Stimulated activated naive B cell treated with anti-CD40 and anti-IgM and Interleukin-4, amounts not matched to agents 10 μg/mL and 1 μg/mL and 100 μg/mL, for 72 hours (primary cell): ENCODE measurements at places on chromosomes 6 and 20.

- peaks cover 29% of the 10 kb centered on the region for H3K4me1 ChIP-seq
- peaks cover 25% of the 10 kb centered on the region for H3K36me3 ChIP-seq
- no peak overlapping the region for H3K4me3 ChIP-seq
- H3K27ac ChIP-seq: peak overlapping the region; percentile 89
- H3K27me3 ChIP-seq: no peaks in the 10 kb centered on the region
Observed at GRCh38 chr6:135008941-135009290, 45.7 kb downstream of the HBS1L start.

DNA sequence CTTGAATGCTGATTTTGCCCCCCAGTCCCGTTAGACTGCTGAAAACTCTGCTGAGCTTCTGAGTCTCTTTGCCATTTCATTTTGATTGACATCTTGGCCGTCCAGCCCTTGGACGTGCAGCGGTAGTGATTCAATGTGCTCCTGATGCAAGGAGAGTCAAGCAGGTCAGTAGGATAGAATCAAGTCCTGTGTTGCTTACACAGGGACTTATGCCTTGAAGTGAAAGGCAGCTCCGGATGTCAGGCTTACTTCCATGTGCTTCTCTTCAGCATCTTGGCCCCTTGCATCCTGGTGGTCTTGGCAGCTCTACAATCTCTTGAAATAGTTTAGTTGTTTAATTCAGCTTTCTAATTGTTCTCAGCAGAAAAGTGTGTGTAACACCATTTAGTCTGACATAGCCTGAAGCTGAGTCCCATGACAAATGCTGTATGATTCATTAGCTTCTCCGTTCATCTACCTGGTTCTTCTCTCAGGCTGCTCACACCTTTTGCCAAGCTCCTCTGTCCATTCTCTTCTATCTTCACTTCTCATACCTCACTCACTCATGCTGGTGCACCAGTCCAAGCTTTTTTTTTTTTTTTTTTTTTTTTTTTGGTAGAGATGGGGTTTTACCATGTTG lies 76.0 kb downstream of the EZR start:
- H3K27me3 ChIP-seq: no peaks in the 10 kb centered on the region
- peaks cover 20% of the 10 kb centered on the region for H3K36me3 ChIP-seq
- H3K4me1 ChIP-seq: no peaks in the 10 kb centered on the region
- no peak overlapping the region for H3K4me3 ChIP-seq
- no peak for DNase-seq

GRCh38 chr6:111276736-111277135 lies 189.4 kb downstream of the SLC16A10 start:
- no peak overlapping the region for H3K4me3 ChIP-seq
- no peak for DNase-seq
- H3K27me3 ChIP-seq: no peaks in the 10 kb centered on the region
- H3K4me1 ChIP-seq: peaks cover 2% of the 10 kb centered on the region
- peaks cover 89% of the 10 kb centered on the region for H3K36me3 ChIP-seq

GRCh38 chr6:78629154-78629721 lies 238.1 kb upstream of the IRAK1BP1 start:
- H3K27me3 ChIP-seq: peaks cover 4% of the 10 kb centered on the region
- H3K36me3 ChIP-seq: no peaks in the 10 kb centered on the region
- no peak for DNase-seq
- H3K4me3 ChIP-seq: no peak overlapping the region
- H3K4me1 ChIP-seq: no peaks in the 10 kb centered on the region
- H3K27ac ChIP-seq: no peak overlapping the region
